ENCODE measurements at places on chromosomes 7 and 10.

GRCh38 chr10:101319241-101319915 lies 34.6 kb upstream of the BTRC start:
- no peak for DNase-seq

GRCh38 chr10:28293236-28294168 lies 9.4 kb downstream of the MPP7 start:
- no peak for DNase-seq

GRCh38 chr7:69670701-69671100 lies 72.4 kb downstream of the AUTS2 start:
- DNase-seq: no peak

DNA sequence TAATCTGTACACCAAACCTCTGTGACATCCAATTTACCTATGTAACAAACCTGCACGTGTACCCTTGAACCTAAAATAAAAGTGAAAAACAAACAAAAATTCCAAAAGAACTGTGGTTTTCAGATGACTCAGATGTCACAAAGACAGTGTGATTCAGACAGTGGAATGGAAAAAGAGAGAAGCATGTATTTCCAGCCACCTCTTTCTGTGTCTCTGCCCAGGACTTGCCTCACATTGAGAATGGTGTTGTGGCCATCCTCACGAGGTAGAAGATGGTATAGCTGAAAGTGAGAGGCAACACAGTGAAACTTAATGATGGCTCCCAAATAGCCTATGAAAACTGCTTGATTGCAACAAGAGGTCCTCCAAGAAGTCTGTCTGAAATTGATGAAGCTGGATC lies 78.0 kb downstream of the ARL5B start:
- DNase-seq: no peak

DNA sequence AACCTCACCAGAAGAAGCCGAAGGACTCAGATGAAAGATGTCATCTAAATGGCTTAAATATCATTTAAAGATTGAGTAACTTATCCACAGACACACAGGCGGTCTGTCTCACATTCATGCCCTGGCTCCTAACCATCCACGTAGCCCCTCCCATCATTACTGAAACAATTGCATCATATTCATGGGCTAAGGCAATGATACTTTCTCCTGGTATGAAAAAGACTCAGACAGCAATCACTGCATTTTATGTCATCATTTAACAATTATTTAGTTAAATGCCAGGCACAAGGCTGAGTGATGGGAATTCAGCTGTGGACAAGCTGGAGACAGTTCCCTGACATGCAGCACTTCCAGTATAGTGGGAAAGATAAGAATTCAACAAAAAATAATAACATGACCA lies 11.2 kb upstream of the TECTB start:
- no peak for DNase-seq

DNA sequence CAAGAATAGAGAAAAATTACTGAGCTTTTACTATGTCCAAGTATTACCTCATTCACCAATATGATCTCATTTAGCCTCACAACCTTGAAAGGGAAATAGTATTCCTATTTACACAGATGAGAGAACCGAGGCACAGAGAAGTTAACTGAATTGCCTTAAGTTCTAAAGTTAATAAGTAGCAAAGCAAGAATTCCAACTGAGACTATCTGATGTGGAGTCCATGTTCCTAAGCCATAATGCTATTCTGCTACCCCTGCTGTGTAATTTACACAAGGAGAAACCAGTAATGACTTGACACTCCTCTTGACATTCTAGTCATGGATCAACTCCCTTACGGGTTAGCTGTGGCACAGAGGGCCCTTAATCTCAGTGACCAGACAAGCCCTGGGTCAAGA lies 60.7 kb downstream of the ABCB4 start:
- DNase-seq: no peak

DNA sequence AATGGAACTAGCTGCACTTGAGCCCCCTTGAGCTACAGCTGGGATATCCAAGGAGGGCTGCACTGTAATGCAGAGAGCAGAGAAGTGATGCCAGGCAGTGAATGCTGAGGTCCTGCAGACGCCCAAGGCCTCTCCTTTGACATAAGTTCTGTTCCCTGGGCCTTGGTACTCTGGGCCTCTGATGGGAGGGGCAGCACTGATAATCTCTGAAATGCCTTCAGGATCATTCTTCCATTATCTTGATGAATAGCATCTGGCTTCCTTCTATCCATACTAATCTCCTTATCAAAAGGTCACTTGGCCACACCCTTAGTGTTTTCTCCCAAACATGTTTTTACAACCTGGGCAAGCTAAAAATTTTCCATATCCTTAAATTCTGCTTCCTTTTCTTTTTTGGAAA lies 6.9 kb downstream of the GRB10 start:
- no peak for DNase-seq

DNA sequence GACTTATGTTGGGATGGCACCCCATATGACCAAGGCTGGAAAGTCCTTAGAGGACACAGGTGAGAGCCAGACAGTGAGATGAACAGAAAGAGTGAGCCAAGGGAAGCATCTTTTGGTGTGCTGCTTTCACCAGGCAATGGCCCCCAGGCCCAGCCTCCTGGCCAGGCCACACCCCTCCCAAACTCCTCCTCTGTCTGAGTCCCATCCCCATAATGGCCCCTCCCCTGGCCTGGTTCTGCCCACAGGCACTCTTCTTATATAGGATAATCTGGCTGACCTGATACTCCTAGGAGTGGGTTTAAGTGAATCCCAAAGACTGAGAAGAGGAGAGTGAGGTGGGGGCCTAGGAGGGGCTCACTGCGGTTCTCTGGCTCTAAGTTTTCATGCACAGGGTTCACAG lies 252.5 kb downstream of the RPS24 start:
- DNase-seq: no peak

DNA sequence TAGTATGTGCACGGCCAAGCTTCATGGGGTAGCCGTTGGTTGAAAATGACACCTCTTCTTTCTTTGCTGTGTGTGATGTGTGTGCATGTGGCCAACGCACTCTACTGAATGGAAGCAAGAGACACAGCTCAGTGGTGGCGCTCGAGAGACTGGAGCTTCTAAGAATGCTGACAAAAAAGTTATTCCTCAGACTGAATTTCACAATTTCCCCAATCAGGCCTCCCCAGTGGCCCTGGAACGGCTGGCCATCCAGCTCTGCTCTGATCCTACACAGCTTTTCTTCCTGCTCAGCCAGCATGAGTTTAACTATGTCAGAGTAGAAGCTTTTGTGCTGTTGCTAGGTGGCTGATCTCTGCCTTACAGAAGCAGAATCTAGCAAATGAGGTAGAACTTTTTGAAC lies 186.7 kb upstream of the PLXDC2 start:
- peak; percentile 89 for DNase-seq

DNA sequence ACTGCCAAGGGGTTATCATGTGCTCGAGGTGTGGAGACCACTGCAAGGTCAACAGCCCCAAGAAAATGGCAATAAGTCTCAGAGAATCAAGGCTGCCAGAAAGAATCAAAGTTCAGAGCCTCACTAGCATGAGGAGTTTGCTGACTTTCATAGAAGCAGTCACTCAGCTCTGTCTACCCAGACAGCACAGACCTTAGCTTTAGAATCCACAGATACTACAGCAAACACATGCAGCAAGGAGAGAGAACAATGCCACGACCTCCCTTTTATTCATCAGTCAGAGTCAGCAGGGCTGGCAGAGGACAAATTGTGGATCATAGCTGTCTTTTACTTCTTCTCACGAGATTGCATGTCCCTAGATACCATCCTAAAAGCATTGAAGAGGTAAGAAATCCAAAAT lies 121.3 kb downstream of the MBL2 start:
- DNase-seq: no peak

DNA sequence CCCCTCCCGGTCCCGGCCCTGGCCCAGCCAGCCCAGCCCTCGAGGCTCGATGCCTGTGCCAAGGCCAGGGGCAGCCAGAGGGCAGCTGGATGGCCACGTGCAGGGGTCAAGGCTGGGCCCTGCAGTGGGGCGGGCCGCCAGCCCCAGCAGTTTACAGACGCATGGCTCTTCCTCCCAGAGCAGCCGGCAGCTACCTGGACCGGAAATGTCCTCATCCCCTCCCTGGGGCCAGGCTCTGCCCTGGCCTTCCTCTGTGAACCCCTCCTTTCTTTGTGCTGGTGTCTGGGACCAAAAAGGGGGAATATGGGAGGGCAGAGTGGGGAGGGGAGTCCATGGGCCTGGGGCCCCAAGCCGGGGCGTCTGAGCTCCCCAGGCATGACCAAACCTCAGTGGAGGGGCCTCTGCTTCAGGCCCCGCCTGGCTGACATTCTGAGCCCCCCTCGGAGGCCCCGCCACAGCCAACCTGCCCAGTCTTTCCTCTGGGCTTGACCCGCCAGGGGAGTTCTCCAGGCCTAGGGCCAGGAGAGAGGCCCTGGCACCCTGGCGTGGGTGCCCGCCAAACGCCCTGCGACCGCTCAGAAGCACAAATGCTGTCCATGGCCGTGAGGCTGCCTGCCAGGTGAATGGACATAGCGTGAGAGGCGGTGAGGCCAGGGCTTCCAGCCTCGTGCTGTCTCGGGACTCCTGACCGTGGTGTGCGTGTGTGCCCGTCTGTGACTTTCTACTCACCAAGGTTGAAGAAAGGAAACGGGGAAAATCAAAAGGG lies 24.7 kb upstream of the AMZ1 start:
- DNase-seq: no peak

GRCh38 chr10:62638062-62638477 lies 166.4 kb upstream of the ADO start:
- DNase-seq: no peak

DNA sequence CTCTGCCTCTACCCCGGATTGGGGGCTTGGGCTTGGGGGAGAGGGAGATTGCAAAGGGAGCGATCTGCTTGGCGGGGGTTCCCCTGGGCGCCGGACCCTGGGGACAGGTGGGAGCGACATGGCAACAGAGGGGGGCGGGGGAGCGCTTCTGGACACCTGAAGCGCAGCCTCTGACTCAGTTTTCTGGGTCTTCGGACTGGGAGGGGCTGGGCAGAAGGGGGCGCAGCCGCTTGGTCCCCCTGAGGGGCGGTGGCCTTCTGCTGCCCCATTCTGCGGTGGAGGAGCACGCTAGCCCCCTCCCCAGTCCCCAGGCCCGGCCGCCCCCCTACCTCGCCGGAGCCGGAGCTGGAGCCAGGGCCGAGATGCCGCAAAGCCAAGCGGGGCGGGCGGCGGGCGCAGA lies 380 bp downstream of the NAT16 start:
- no peak for DNase-seq

DNA sequence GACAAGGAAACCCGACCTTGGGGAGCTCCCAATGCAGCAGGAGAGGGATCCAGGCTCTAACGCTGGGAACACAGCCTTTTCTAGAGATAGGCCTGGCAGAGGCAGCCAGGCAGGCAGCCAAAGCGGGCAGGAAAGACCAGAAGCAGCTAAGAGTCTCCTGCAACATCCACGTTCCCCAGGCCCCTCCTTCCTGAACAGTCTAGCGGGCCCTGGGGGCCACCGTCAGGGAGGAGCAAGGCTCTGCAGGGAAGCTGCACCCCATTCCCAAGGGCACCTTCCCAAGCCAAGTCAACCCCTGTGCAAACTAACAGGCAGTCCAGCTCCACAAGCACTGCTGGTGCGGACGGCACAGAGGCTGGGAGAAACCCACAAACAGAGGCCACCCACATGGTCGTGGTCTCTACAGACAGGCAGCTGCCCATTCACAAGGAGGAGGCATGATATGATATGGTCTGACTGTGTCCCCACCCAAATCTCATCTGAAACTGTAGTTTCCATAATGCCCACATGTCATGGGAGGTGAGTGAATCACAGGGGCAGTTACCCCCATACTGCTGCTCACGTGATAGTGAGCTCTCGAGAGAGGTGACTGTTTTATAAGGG lies 115.7 kb downstream of the MAD1L1 start:
- DNase-seq: no peak

GRCh38 chr7:105345725-105346124 lies 43.0 kb downstream of the SRPK2 start:
- DNase-seq: no peak

DNA sequence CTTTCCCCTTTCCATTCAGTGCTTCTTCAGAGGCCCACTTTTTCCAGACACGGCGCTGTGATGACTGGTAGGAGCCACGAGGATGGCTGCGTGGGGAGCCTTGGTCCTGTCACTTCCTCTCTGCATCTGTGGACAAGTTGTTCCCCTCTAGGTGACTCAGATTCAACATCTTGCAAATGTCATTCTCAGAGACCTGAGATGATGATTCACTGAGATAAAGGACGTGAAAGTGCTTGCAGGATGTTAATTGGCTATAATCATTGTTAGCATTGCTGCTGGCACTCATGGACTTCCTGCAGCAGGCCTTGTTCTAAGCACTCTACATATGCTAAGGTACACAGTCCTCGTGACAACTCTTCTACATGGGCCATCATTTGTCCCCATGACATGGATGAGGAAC lies 489.8 kb upstream of the ZMIZ1 start:
- no peak for DNase-seq

- peak; percentile 80 for DNase-seq
These were observed 56.5 kb downstream of the MMRN2 start for GRCh38 chr10:86900955-86901354.

DNA sequence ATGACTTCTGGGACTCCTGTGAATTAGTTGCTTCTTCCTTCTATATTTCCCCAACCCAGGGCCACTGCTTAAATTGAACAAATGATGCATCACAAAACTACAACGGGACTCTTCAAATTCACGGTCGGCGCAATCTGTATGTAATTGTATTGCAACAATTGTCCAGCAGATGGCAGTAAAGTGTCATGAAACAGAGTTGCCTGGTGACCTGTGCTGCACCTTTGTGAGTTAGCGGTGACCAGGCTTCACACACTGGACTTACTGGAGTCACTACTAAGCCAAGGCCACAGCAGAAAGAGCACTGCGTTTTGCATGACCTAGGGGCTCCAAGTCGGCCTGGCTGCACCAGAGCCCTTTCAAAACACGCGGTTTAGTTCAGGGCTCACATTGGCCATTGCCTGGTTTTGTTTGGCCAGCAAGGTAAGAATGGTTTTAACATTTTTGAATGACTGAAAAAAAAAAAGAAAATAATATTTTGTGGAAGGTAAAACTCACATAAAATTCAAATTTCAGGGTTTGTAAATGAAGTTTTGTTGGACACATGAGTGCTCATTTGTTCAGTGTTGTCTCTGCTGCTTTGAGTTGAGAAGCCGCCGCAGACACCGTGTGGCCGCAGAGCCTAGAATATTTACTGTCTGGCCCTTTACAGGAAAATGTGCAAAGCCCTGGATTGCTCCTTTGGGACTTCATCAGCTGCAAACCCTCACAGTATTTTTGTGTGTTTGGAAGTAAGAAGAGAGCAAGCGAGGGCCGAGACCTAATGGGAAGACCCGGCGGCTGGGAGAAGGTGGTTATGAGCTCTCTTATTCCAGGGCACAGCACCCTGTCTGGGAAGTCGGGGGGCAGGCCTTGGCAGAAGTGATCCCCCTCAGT lies 23.2 kb upstream of the ZNF32 start:
- no peak for DNase-seq

Data from ascending aorta (tissue), 2 donors.